ENCODE measurements at places on chromosomes 7 and 10. TPM values are rescaled to one million over a fixed set of nuclear protein-coding genes. Genes with fewer than 3 reads are reported as not detected.
A peak's percentile ranks its signal among the peaks of the same experiment; 100 is the strongest.

MBL2 gene
- total RNA-seq: not detected

AMPH gene
- 9.4 TPM for total RNA-seq

FXYD4 gene
- total RNA-seq: not detected

- DNase-seq: no peak
These were observed 6.9 kb upstream of the SUN1 start for GRCh38 chr7:825386-825785.

DNA sequence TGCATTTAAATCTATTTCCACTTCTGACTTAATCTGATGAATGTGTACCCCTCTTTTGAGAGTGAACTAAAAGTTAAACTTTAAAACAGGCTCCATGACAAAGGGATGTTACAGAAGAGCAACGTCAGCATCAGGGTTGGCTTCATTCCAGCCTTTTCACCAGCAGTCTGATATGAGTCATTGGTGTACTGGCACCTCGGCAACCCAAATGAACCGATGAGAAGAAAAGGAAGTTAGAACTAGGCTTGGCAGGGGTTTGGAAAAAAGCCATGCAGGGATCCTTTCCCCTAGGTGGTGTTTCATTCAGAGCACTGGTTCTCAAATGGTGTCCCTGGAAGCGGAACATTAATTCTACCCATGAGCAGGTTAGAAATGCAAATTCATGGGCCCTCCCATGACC lies 53.6 kb downstream of the SEC61G start:
- no peak for DNase-seq

DNA sequence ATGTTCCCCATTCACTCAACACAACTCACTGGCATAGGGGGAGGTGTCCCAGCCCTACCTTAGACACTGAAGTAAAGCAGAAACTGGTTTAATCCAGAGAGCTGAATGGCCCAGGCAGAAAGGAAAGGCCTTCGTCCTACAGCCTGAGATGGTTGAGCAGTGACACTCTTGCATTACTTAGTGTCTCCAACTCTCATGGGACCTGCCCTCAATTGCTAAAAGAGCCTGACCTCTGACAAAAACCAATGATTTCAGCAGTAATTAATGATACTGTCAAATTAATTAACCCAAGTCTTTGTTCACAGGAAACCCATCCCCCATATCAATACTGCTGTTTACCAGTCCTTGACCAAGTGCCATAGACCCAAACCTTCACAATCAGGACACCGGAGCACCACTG lies 48.6 kb downstream of the ICA1 start:
- peak; percentile 27 for DNase-seq

- no peak for DNase-seq
These were observed 35.2 kb upstream of the KLF6 start for GRCh38 chr10:3820255-3820654.

- no peak for DNase-seq
These were observed 45.7 kb downstream of the PAPSS2 start for GRCh38 chr10:87705339-87705738.

Data from glutamatergic neuron (in vitro differentiated cells).